NCI-H774 (cell line): ENCODE measurements at places on chromosomes 11 and 22.

DNA sequence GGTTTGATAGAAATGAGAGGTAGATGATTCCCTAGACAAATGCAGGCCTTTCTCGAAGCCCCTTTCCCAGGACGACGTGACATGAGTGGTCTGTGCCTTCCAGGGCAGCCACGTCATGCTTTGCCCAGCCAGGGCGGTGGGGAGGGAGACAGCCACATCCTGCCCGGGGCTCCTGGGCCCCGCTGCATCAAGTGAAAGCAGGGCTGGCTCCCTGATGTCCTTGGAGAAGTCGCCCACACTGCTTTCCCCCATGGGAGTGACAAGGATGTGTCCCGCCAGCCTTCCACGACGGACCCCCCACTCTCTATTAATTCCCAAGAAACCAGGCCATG lies 13.2 kb downstream of the PPARA start:
- no peak for DNase-seq

- DNase-seq: no peak
These were observed 788 bp downstream of the KRTAP5-10 start for GRCh38 chr11:71566081-71566620.

GRCh38 chr11:72778535-72779494 lies 15.0 kb downstream of the STARD10 start:
- no peak for DNase-seq

GRCh38 chr11:47998733-47999359 lies 18.5 kb downstream of the PTPRJ start:
- no peak for DNase-seq

- no peak for DNase-seq
These were observed 86.4 kb upstream of the THY1 start for GRCh38 chr11:119509282-119509841.

GRCh38 chr22:30208631-30209603 lies 37.6 kb downstream of the LIF start:
- no peak for DNase-seq

GRCh38 chr22:17678817-17679385 lies 40.3 kb downstream of the BCL2L13 start:
- no peak for DNase-seq

GRCh38 chr11:1390569-1391164 lies 933 bp downstream of the BRSK2 start:
- no peak for DNase-seq

DNA sequence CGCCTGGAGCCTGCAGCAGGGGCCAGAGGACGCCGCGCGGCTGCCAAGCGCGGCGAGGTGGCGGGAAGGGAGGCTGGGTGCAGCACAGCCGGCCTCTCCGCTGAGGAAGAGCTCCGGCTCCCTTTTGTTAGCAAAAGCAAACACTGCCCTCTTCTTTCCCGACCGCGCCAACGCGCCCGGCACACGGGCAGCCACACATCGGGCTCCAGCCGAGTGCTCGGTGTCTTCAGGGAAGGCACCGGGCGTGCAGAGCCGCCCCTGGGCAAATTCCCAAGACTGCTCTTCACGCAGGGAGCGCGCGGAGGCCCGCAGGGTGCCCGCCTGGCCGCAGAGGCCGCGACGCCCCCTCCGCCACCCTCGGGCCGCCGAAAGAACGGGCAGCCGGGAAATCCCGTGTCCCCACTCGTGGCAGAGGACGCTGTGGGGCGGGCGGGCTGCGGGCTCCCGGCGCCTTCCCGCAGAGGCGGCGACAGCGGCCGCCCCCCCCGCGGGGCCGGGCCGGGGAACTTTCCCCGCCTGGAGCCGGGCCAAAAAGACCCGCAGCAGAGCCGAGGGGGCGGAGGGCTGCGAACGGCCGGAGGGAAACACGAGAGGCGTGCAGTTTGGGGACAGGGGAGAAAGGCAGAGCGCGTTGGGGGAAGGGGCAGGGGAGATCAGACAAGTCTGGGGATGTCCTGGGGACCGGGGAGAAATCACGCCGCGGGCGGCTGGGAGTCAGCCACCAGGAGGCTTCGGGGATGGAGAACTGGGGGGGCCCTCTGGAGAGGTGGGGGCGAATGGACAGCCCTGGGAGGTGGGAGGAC lies 931 bp downstream of the CADM1 start:
- DNase-seq: peak; percentile 59

- DNase-seq: no peak
These were observed 13.1 kb upstream of the RAB38 start for GRCh38 chr11:88188251-88188931.

DNA sequence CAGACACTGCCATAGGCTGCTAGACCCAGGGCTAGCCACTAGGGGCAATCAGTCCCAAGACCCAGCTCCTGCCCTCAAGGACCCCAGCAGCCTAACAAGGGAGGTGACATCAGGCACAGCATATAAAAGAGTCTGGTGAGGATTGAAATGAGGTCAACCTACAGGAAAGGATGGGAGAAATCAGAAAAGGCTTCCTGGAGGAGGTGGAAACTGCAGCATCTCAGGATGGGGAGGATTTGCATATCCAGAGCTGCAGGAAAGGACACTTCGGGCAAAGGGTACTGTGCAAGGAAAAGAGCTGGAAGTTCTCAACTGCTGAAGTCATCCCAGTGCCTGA lies 2.9 kb upstream of the ARFGAP2 start:
- DNase-seq: no peak

DNA sequence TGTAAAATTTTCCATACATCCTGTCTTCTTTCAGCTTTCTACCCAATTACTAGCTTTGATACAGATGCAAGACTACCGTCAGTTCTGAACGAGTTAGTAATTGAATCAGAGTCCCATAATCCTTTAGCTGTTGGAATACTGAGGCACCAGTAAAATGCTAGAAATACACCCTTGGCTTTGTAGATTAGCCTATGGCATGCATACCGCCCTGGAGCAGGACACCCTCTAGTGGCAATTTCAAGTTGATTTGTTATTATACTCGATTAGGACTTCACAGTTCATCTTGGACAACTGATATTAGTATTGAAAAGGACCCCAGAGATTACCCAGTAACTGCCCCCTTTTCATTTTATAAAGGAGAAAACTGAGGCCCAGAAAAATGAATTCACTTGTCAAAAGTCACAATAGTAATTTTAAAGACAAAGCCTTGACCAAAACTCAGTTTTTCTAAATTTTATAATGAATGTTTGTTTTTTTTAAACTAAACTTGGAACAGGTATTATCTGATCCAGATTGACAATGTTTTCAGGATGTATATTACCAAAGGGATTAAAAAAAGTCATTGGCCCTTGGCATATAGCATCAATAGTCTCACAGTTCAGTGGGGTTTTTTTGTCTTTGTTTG lies 72.6 kb downstream of the HIPK3 start:
- no peak for DNase-seq

DNA sequence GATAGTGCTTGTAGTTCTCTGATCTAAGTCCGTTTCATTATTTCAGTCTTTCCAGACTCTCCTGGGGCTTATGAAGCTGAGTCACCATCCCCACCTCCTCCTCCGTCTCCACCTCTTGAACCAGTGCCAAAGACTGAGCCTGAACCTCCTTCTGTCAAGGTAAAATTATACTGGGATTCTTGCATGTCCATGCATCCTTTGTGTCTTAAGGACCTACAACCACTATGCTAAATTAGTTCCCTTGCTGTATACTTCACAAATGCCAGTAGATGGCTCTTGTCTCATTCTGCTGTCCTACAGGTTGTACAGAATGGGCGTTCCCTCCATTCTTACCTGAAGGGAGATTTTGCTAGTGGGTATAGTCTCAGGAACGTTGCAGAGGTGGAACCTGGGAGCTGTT lies 42.2 kb downstream of the POLD3 start:
- no peak for DNase-seq

GRCh38 chr22:31973739-31974138 lies 29.4 kb downstream of the YWHAH start:
- no peak for DNase-seq

DNA sequence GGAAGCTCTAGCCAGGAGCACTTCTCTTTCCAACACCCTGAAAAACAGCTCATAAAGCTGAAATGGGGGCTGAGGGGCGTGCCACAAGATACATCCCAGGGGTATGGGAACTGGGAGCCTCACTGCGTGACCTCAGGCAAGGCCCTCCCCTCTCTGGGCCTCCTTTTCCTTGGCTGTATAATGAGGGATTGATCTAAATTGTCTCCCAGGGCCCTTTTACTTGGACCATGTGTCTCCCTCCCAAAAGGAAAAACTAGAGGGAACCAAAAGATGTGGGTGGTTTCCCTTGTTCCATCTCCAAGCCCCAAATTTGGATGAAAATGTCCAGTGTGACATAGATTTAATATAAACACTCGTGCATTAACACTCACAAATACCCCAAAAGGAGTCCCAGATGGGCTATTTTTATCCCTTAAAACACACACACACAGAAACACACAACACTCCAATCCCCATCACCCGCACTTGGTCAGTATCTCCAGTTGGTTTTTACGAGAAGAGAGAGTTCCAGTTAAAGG lies 25.9 kb upstream of the SMTN start:
- DNase-seq: no peak

DNA sequence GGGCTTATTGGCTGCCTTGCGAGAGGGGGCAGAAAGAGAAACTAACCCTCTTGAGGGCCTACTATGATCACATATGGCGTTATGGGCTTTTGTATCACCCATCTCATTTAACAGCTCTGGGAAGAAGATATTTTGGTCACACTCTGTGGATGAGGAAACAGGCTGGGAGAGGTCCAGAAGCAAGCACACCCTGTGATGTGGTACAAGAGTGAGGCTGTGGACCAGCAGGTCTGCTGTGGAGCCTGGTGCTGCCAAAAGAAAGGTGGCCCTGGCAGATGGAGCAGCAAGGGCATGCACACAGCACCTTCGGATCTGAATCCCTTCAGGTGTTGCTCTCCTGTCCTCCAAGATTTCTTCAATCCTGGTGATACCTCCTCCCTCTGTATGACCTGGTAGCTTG lies 64.1 kb downstream of the KCNC1 start:
- no peak for DNase-seq

- no peak for DNase-seq
These were observed 186.1 kb downstream of the TMEM135 start for GRCh38 chr11:87223816-87224215.

- DNase-seq: no peak
These were observed 7.4 kb downstream of the MED15 start for GRCh38 chr22:20514658-20515406.
